ENCODE measurements at places on chromosomes 11 and 22.

DNA sequence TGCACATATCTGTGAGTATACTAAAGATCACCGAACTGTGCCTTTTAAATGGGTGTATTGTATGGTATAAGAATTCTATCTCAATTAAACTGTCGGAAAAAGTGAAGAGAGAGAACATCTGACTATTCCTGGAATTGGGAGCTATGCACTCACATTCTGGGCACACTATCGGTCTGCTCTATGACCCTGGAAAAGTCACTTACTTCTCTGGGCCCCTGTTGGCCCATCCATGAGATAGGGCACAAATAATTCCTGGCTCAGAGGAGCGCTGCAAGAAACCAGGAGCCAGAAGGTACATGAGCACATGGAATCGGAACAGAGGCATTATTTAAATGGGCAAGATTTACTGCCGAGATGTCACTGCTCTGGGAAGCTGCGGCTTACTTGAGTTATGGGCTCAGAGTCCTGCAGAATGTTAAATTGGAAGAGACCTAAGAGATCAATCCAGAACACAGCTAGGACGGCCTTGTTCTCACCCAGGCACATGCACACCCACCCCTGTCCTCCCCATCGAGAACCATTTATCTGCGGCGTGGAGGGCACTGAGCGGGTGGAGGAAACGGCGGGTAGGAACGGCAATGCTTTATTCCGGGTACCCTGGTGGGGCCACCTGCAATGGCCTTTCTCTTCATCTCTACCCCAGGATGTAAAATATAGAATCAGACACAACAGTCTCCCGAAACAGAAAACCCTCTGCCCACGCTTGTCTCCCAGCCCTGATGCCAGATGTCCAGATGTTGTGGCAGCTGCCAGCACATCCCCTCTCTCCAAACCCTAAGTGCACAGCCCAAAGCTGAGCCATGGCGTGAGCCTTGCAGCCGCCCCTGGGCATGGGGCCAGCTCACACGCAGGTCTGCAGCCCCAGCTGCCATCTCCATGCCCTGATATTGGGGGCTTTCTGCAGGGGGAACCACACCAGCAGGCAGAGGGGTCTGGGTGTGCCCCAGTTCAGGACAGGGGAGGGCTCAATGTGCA, 142.4 kb downstream of the DSCAML1 start:
- DNase-seq: no peak

DNA sequence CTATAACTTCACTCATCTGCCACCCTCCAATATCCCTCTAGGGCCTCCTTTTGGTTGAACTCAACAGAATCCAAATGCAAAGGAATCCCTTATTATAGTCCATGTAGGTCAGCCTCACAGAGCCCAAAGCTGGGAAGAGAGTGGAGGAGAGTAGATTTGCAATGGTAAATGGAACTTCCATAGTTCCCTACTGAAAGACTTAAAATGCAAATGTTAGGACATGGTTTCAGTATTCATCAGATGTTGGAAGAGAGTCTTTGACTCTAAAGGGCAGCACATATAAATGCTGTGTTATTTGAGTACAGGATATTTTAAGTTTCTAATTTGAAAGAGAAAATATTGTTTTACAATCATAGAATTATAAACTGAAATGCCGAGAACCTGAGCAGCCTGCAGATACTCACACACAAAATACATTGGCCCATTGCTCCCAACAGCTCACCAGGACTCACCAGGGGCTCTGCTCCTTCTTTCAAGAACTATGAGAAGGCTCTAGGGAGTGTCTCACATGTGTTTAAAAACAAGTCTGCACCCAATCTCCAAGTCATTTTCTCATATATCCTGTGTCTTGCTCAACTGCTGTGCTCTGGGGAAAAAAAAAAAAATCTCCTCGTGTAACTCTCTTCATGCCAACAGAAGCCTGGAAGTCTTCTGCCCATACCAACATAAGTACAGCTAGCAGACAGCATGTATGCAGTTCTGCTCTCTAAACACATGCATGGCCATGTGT, 39.6 kb downstream of the SYT9 start:
- no peak for DNase-seq

GRCh38 chr11:22405377-22405776, 67.2 kb downstream of the SLC17A6 start:
- DNase-seq: no peak

GRCh38 chr11:131692151-131692550, 321.7 kb downstream of the NTM start:
- DNase-seq: no peak

DNA sequence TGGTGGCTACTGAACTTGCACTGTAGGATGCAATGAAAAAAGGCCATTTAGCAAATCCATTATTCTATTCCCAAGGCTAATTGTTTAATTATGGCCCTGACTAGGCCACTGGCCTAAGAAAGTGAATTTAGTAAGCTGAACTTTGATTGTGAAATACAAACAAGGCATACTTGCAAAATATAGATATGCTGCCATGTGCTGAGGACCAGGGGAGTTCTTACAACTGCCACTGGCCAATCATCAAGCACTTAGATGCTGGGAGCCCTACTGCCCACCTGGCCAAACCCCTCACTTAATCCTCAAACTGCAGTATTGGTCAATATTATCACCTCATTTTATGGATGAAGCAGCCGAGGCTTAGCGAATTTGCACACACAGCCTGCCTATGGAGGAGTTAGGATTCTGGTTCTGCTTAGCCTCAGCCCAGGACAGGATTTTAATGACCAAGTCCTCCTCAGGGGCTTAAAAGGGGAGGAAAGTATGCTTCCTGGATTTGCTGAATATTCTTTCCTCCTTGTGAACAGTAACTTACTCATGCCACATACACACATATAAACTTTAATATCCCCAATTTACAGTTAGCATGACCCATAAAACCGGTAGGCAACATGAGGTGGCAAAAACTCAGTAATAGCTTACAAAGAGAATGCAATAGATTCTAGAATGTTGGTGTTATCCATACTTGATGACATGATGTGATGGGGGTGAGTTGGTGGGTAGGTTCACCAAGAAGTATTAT, 39.3 kb downstream of the CD44 start:
- no peak for DNase-seq

DNA sequence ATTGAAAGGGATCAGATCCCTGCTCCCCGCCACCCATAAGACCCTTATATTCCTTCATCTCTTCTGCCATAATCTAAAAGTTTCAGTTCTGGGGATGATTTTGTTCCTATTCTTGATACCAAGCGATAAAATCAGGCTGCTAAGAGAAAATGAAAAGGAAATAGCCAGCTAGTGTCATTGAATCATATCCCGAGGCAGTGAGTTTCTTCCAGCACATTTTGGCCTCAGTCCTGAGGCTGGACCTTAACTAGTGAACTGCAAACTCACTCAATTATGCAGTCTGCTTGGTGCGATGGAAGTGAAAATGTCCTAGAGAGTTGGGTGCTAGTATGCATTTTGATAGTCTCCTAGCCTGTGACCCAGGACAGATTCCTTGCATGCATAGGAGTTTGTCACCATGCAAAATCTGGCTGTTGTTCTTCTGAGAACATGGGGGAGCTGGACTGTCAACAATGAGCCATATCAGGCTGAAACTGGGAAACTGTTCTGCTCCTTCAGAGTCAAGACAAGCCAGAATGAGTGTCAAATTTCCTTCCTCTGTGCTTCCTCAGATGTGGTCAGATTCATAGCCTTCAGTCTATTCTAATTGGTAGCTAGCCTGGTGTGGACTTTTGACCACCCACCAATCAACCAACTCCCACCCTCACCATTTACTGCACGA, 102.9 kb downstream of the CCDC81 start:
- DNase-seq: no peak

GRCh38 chr11:133408936-133409335, 123.4 kb downstream of the OPCML start:
- DNase-seq: no peak

DNA sequence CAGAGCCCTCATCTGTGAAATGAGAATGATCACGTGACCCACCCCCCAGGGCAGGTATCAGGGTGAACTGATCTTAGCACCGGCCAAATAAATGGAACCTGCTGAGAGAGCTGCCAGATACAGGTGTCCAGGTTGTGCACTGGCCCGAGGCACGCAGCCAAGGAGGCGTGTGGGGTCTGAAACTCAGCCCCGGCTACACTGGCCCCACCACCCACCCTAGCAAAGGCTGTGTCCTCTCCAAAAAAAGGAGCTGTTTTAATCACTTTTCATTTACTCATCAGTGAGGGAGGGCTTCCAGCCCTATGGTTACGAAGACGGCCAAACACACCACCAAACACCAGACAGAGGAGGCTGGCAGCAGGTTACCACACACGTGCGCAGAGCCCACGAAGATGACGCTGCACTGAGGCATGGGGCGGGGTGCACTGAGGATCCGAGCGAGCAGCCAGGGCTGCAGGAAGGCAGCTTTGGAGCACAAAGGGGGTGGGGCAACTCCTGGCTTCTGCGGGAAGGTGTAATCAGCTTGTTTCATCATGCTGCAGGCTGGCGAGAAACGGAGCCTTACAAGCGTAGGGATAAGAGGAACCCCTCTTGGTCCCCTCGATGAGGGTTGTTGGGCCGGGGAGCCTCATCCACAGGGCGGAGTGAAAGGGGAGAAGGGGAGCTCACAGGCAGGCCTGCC, 19.5 kb upstream of the SLC22A12 start:
- peak; percentile 36 for DNase-seq

DNA sequence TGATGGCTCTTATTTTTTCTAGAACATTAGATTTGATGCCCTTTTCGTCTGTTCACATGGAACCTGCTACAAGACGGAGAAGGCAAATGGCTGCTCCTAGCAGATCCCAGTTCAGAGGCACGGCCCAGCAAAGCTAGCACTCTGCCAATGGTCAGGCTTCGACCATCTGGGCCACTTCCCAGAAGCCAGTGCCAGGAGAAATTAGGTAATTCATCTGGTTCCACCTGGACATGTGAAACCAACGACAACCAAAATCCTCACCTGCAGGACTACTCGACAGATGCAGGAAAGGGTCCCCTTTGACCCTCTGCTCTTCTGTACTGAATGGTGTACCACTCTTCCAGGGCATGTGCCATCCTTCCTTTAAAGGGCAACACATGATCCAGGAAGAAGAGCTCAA, 25.4 kb downstream of the MICAL3 start:
- no peak for DNase-seq

GRCh38 chr11:78319453-78319955, 98.1 kb downstream of the GAB2 start:
- DNase-seq: no peak

- no peak for DNase-seq
These were observed 539 bp downstream of the SDHD start for GRCh38 chr11:112087212-112087611.

GRCh38 chr11:33389635-33390034, 132.5 kb downstream of the HIPK3 start:
- no peak for DNase-seq

DNA sequence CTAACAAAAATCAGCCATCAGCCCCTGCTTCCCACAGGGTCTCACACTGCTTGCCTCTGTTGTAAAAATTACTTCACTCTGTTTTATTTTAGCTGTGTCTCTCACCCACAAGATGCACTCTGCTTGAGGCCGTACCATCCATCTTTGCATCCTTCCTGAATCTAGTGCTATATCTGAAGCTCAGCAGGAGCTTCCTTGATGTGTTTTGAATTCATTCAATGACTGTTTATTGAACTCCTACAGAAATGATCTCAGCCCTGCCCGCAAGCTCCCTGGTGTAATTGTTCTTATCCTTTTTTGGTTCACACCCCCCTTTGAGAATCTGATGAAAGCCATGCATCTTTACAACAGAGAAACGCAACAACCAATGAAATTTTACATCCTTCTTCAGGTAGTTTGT, 310.2 kb upstream of the ZC3H12C start:
- no peak for DNase-seq

DNA sequence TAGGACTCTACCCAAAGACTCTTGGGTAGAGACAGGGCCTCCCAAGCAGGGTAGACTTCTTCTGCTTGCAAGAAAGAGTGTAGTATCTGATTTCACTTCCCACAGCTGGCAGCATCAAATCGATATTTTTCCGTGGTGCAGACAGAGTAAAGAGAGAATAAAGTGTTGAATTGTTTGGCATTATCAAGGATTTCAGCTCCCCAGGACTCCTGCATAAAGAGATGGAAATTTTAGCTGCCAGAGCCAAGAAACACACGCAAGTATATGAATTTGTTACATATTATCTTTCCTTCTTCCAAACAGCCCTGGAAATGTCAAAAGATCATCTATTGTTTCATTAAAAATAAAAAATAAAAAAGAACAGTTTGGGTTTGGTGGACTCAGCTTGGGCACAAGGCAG, 136.8 kb downstream of the PKNOX2 start:
- no peak for DNase-seq

GRCh38 chr11:115891581-115891980, 387.4 kb upstream of the CADM1 start:
- no peak for DNase-seq

DNA sequence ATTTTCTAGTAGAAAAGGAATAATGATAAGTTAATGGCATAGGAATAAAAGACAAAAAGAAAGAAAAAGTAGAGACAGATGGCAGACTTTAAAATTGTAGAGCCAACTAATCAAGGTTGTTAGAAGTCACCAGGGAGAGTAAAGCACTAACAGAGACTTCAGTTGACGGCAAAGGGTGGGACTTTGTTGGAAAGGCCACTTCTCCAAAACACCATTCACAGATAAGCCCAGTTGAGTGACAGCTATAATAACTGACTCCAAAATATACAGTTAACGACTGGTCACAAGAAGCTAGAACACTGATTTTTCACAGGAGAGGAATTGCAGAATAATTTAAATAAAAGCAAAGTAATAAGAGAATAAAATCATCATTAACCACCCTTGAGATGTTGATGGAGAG, 16.0 kb upstream of the SOX6 start:
- no peak for DNase-seq

GRCh38 chr11:127574478-127574877, 573.9 kb upstream of the KIRREL3 start:
- no peak for DNase-seq

DNA sequence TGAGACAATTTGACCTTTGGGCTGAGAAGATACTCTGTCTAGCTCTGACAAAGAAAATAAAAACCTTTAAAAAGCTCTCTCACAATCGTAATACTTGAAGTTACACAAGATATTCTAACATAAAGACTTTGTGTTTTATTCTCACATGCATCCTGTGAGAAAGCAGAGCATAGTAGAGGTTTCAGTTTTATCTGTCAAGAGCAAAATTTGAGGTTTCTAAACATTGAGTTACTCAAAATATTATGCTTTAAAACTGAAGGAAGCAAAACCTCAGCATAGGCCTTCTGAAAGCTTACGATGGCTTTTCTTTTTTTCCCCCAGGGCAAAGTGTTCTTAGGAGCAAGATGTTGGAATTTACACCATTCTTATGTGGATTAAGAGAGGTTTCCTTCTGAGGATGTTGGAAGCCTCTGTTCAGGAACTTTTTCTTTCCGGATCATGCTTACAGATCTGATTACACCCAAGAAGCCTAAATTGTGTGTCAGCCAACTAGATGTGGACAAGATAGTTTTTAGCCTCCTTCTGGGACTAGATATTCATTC, 15.0 kb upstream of the OR51M1 start:
- DNase-seq: no peak
